ENCODE measurements at places on chromosomes 3 and 15. TPM values are rescaled to one million over a fixed set of nuclear protein-coding genes. Genes with fewer than 3 reads are reported as not detected.

C3orf22 gene
- total RNA-seq: not detected

DNA sequence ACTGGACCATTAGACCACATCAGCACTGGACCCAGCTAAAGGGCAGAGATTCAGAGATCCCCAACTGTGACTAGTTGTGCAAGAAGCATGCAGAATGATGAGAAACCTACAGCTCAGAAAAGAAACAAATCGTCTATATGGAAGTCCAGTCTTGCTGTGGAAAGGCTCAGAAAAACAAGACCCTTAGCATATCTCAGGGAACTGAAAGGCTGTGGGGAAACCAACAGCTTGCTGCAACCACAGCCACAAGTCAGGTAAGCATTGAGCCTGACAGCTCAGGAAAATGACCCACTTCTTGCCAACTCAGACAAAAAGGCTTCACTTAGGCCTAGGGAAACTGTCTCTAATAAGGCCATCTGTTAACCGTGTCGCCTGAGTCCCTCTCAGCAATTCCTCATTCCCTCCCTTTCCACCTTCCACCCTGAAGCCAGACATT is 145.6 kb downstream of the LSAMP start:
- H3K36me3 ChIP-seq: no peaks in the 10 kb centered on the region
- H3K4me3 ChIP-seq: no peak overlapping the region
- H3K27ac ChIP-seq: no peak overlapping the region
- no peak for DNase-seq
- no peaks in the 10 kb centered on the region for H3K4me1 ChIP-seq

DNA sequence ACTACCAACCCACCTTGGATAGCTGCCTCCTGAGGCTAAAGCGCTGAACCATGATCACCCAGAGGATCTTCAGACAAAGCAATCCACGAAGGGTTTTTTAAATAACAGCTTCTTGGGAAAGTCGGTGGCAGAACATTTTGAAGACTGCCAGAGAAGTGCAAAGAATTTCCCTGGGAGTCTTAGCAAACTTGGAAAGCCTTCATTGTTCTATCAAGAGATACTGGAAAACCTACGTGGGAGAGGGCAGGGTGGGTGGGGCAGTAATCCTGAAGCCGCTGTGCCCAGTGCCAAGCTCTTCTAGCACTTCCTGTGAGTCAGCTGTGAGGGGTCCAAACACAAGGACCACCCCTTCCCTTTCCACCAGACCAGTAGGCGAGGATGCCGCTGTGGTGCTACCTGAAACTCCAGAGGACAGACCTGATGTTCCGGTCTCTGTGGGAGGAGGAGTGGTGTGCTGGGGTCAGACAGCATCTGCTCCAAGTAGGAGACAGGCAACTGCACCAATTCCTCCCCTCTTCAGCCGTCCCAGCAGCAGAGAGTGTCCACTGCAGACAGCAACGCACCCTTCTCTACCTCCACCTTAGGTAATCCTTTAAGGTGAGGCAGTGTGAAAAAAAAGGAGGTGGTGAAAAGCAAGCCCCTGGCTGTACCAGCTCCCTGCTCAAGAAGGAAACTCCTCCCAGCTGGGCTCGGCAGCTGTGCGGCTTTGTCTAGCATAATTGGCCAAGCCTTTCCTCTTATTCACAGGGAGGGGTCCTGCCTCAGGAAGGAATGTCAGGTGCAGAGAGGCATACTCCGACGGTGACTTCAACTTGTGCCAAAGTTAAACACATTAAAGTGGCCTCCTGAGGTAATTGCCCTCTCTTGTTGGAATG is 99.0 kb downstream of the TMCC1 start:
- peak; percentile 2 for DNase-seq
- H3K27ac ChIP-seq: no peak overlapping the region
- no peaks in the 10 kb centered on the region for H3K27me3 ChIP-seq
- H3K36me3 ChIP-seq: no peaks in the 10 kb centered on the region
- peaks cover 28% of the 10 kb centered on the region for H3K4me1 ChIP-seq
- H3K4me3 ChIP-seq: peak overlapping the region; percentile 38

DNA sequence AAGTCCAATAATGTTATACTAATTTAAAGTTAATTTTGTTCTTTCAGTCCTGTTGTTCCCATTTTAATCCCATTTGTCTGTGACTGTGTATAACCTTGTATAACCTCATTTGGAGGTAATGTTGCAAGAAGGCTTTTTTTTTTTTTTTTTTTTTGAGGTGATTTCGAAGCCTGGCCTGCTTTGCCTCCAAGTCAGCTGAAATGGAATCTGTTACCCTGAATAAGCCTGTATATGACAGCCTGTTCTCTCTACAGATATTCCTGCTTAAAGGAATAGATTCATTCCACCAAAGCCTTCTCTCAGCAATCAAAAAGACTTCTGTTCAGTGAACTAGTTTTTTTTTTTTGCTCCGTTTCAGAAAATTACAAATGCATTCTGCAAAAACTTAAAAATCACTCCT is 271.8 kb upstream of the UBE2E1 start:
- H3K4me3 ChIP-seq: no peak overlapping the region
- no peaks in the 10 kb centered on the region for H3K4me1 ChIP-seq
- no peak for DNase-seq
- H3K27ac ChIP-seq: no peak overlapping the region
- no peaks in the 10 kb centered on the region for H3K36me3 ChIP-seq

- H3K27me3 ChIP-seq: no peaks in the 10 kb centered on the region
- no peak overlapping the region for H3K4me3 ChIP-seq
- H3K27ac ChIP-seq: no peak overlapping the region
- no peak for DNase-seq
- H3K36me3 ChIP-seq: no peaks in the 10 kb centered on the region
Measured at GRCh38 chr3:52774066-52774713, 3.2 kb upstream of the ITIH1 start.

NR1I2 gene
- 0.25 TPM for total RNA-seq

DNA sequence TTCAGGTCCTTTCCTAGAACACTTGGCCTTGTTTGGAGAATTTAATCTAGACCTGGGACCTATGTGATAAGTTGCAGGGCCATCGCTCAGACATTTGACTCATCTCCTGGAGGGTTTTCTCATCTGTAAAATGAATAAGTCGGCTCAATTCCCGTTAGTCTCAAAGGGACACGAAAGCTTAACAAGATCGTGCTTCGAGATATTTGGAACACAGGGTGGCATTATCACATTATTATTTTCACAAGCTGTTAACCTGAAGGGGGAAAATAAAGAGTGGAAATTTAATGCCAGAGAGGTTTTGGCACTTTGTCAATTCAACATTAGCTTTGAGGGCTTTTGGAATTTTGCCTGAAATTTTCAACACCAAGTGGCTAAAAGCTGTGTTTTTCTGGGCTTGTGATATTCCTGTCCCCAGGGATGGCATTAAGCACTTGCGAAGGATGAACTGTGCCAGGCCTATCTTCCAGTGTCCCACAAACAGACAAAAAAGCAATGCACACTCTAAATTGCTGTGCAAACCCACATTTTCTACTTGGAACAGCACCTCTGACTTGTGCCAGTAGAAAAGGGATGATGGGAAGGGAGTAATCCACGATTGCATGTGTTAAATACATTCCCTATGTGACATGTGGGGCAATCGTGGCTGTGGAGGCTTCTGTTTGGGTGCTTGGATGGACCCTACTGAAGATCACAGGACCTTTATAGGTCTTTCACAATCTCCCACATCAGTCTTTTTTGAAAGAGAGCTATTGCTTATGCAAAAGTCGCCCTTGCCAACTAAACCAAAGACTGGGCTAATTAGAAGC is 478.7 kb downstream of the MFSD1 start:
- no peak overlapping the region for H3K27ac ChIP-seq
- H3K27me3 ChIP-seq: peaks cover 8% of the 10 kb centered on the region
- H3K4me3 ChIP-seq: no peak overlapping the region
- H3K4me1 ChIP-seq: no peaks in the 10 kb centered on the region
- no peak for DNase-seq

GRAMD2A gene
- total RNA-seq: not detected

- H3K36me3 ChIP-seq: no peaks in the 10 kb centered on the region
- no peak for DNase-seq
- H3K27ac ChIP-seq: no peak overlapping the region
- H3K4me1 ChIP-seq: no peaks in the 10 kb centered on the region
- no peaks in the 10 kb centered on the region for H3K27me3 ChIP-seq
- no peak overlapping the region for H3K4me3 ChIP-seq
Measured at GRCh38 chr3:83843716-83844115, 1115.1 kb upstream of the CADM2 start.

- H3K36me3 ChIP-seq: peaks cover 2% of the 10 kb centered on the region
- H3K27ac ChIP-seq: no peak overlapping the region
- no peak for DNase-seq
- peaks cover 17% of the 10 kb centered on the region for H3K4me1 ChIP-seq
- peaks cover 82% of the 10 kb centered on the region for H3K27me3 ChIP-seq
Measured at GRCh38 chr15:89368566-89369223, 34.1 kb upstream of the POLG start.

- H3K4me1 ChIP-seq: no peaks in the 10 kb centered on the region
- peaks cover 10% of the 10 kb centered on the region for H3K36me3 ChIP-seq
- no peak overlapping the region for H3K27ac ChIP-seq
- H3K4me3 ChIP-seq: no peak overlapping the region
- no peaks in the 10 kb centered on the region for H3K27me3 ChIP-seq
- DNase-seq: no peak
Measured at GRCh38 chr3:130963444-130963843, 63.2 kb downstream of the ASTE1 start.

DNA sequence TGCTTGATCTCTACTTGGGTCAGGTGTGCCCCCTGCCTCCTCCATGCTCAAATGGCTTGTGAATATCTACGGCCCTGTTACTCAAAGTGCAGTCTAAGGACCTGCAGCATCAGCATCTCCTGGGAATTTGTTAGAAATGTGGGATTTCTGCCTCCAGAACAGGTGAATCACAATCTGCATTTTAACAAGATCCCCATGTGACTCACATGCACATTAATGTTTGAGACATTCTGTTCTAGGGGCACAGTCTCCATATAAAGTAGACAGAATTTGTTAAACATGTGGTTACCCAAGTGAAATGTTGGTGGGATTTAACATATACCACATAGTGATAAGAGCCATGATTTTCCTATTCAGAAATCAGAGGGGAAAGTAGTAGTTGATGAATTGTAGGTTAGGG is 256.2 kb downstream of the NR1D2 start:
- H3K27me3 ChIP-seq: peaks cover 27% of the 10 kb centered on the region
- no peak for DNase-seq
- H3K36me3 ChIP-seq: no peaks in the 10 kb centered on the region

ERICH6 gene
- total RNA-seq: 0.19 TPM

DNA sequence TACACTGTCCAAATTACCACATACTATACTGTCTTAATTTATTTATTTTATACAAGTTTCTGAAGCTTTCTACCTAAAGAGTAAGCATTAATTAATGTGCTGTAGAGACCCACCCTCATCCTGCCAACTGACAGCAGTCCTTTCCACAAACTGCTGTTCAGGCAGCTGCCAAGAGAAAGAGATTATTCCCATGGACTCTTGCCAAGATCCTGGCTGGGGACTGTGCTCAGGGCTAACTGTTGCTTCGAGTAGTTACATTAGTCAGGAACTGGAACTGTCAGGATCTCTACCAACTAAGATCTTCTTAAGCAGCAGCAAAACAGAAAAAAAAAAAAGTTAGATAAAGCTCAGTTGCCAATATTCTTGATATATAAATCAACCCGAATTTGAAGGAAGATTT is 398.8 kb downstream of the MECOM start:
- H3K27ac ChIP-seq: no peak overlapping the region
- H3K4me1 ChIP-seq: no peaks in the 10 kb centered on the region
- DNase-seq: no peak
- H3K36me3 ChIP-seq: no peaks in the 10 kb centered on the region
- no peaks in the 10 kb centered on the region for H3K27me3 ChIP-seq
- H3K4me3 ChIP-seq: no peak overlapping the region

- H3K27ac ChIP-seq: peak overlapping the region; percentile 97
- DNase-seq: no peak
- no peaks in the 10 kb centered on the region for H3K27me3 ChIP-seq
Measured at GRCh38 chr3:33718595-33718907, 497 bp upstream of the CLASP2 start.

DNA sequence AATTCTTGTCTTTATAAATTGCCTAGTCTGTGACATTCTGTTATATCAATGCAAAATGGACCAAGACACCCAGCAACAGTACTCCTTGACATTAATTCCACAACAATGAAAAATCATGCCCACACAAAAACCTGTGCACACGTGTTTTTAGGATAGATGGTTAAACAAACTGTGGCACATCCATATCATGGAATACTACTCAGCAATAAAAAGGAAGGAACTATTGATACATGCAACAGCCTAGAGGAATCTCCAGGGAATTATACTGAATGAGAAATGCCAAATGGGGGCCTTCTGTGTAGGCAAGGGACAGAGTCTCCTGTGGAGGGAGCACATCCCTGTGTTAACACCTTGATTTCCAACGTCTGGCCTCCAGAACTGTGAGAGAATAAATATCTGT is 388.5 kb downstream of the MAGI1 start:
- no peak for DNase-seq
- no peaks in the 10 kb centered on the region for H3K36me3 ChIP-seq
- no peak overlapping the region for H3K27ac ChIP-seq
- no peaks in the 10 kb centered on the region for H3K4me1 ChIP-seq

DNA sequence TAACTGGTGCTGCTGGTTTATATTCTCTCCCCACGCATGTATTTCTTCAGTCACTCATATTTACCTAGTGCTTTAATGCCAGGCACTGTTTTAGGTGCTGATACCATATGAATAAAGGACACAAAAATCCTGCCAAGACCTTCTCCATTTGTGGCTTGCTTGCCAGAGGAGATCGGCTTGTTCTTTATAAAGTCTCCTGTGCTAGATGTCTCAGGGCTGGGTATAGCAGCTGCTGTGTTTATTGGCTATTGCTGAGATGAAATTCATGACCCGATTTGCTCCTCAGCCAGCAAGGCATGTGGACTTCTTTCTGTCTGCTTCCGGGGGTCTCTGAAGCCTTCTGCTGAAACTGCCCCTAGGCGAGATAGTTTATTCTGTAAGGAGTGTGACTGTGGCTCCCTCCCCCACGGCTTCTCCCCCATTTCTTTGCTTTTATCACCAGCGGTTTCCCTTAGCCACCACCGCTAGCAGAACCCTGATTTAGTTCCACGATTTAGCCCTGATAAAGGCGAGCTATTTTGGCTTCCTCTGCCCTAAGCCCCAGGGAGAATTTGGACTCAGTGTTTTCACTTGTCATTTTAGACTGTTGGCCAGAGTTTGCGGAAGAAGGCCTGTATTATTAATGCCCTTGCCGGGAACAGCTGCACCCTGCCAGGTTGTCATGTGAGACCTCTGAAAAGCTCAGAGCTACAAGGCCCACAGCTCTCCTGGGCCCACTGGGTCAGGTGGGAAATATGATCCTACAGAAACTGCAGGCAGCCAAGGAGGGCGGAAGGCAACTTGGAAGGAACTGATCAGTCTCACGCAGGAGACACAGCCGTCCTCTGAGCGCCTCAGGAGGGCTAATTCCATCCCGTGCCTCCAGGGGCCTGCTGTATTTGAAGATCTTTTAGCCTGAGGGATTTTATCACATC is 46.8 kb downstream of the ST6GAL1 start:
- H3K4me3 ChIP-seq: no peak overlapping the region
- no peak for DNase-seq
- peaks cover 17% of the 10 kb centered on the region for H3K4me1 ChIP-seq

GLCE gene
- total RNA-seq: 4.2 TPM

PTH1R gene
- total RNA-seq: not detected

GRCh38 chr3:126128504-126129397 is 44.8 kb upstream of the SLC41A3 start:
- H3K4me3 ChIP-seq: no peak overlapping the region
- no peak overlapping the region for H3K27ac ChIP-seq
- DNase-seq: no peak
- H3K27me3 ChIP-seq: no peaks in the 10 kb centered on the region
- no peaks in the 10 kb centered on the region for H3K36me3 ChIP-seq

WNT5A gene
- total RNA-seq: 0.51 TPM

MYD88 gene
- total RNA-seq: 27.3 TPM

- no peaks in the 10 kb centered on the region for H3K36me3 ChIP-seq
- DNase-seq: no peak
- H3K27me3 ChIP-seq: no peaks in the 10 kb centered on the region
- H3K4me3 ChIP-seq: no peak overlapping the region
Measured at GRCh38 chr3:143851331-143852017, 3.2 kb upstream of the SLC9A9 start.
